ENCODE measurements at places on chromosomes 5 and 9. TPM values are rescaled to one million over a fixed set of nuclear protein-coding genes. Genes with fewer than 3 reads are reported as not detected.

Gene PTGES2
- total RNA-seq: 56.9 TPM

Gene PCDHA8
- total RNA-seq: 0.21 TPM

Gene SUSD3
- 2.6 TPM for total RNA-seq

GRCh38 chr5:40667161-40667663, 12.5 kb upstream of the PTGER4 start:
- H3K4me3 ChIP-seq: no peak overlapping the region
- no peaks in the 10 kb centered on the region for H3K27me3 ChIP-seq
- no peaks in the 10 kb centered on the region for H3K36me3 ChIP-seq
- no peak for DNase-seq
- no peaks in the 10 kb centered on the region for H3K4me1 ChIP-seq

DNA sequence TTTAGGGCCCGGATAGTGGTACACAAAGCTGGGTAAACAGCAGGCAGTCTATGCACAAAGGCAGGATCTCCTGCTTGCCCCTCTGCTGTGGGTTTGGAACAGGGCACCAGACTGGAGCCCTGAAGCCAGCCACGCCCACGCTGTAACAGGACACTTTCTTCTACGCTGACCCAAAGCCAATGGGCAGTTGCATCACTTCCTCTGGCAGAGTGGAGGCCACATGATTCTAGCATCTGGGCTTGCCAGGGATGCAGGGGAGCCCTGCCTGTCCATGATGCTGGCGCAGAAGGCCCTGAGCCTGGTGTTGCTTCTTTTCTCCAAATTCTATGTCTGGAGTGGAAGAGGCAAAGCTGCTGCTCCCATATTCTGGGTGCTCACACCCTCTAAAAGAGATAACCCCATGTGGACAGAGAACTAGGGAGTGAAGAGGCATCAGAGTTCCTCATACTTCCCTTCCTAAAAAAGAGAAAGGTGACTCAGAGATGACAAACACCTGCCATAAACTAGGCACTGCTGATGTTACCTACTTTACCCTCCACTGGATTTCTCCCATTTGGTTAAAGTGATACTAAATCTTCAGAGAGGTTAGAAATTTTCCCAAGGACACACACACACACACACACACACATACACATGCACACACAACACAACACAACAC, 260.3 kb upstream of the KLF4 start:
- no peaks in the 10 kb centered on the region for H3K36me3 ChIP-seq
- no peaks in the 10 kb centered on the region for H3K27me3 ChIP-seq
- H3K4me1 ChIP-seq: peaks cover 36% of the 10 kb centered on the region
